ENCODE measurements at places on chromosomes 5 and 9. TPM values are rescaled to one million over a fixed set of nuclear protein-coding genes. Genes with fewer than 3 reads are reported as not detected.

DNA sequence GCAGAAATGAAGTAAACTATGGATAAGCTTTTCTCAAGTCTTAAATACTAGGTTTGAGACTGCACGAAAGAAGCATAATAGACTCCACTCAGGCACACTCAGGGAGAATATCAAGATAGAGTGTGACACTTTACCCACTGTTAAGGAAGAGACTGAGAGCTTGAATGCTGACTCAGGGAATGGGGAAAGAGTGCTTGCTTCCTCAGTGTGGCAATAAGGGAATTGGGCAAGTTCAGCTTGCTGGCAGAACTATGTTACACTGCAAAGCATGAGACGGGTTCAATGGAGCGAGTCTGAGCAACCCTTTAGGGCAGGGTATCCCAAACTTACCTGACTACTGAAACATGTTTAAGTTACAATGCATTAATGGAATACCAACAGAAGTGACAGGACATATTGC is 237.7 kb upstream of the MEF2C start:
- no peak for DNase-seq

SLC4A9 gene
- total RNA-seq, result not detected

DNA sequence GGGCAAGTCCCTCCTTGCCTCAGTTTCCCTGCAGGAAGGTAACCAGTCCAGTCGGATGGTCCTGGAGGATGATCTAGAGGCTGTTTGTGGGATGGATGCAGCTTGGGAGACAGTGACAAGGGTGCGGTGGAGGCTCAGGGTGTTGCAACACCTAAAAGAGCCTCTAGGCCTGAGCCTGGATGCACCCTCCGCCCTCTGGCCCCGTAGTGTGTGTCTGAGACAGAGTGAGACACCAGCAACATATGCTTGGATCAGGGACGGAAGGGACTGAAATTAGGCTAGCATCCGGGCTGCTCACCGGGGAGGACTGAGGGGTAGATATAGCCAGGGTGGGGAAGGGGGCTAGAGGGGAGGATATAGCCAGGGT is 1.1 kb downstream of the CRAT start:
- DNase-seq, result no peak

DNA sequence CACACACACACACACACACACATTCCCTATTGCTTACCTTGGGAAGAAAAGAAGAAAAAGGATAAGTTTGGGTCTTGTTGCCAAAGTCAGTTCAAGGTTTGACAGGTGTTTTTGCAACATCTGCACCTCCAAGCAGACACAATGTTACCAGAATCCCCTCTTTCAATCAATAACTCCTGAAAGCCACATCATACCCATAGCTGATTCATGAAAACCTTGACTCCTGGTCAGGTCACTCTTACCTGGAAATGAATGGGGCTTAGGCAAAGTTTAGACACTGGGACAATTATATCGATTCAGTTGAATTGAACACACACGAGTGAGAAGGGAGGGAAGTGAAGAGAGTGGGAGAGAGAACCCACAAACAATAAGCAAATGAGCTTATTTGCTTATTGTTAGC is 27.0 kb downstream of the IL9 start:
- no peak for DNase-seq

GRCh38 chr9:86788456-86788855 is 158.8 kb downstream of the GAS1 start:
- peak; percentile 4 for DNase-seq

GRCh38 chr5:137647401-137647800 is 88.5 kb downstream of the KLHL3 start:
- DNase-seq, result no peak

DNA sequence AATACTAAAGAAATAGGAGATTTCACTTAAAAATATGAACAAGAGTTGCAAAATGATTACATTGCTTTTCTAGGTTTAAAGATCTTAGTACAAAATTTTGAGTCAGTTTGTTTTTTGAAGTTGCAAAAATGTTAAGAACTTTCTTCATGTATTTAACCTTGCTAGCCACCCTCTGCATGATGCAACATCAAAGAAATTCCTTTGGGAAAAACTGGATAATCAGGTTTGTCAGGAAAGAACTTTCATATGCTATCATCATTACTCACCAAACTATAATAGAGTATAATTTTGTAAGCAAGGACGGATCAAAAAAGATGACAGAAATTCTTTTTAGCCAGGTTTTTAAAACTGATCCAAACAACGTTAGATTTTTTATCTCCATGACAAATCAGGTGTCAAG is 116.9 kb upstream of the MRPS30 start:
- DNase-seq, result no peak

DNA sequence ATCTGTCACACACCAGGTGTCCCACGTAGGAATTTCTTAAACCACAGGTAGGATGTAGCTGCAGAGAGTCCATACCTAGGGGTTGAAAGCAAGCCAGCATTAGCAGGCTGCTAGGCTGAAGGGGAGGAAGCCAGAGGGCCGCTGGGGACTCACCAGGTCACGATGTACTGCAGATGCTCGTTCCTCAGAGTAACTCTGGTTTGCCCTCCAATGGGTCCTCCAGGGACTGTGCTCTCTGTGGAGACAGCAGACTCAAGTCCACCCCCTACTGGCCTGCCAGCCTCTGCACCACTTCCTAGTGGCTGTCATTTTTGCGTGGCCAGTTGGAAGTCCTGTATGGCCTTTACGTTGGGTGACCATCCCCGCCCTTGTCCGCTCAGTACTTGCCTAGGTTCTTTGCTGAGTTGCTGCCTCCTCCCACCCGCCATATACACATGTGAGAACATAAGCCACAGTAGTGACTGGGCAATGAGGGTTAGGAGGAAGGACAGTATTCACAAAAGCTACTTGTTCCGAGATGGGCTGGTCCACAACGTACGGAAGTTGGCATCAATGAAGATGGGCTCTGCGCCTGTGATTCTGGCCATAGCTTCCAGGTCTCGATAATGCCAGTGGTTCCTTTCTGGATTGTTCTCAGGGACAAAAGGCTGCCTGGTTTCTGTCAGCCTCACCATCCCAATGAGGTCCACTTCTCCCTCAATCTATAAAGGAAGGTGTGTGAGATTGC is 4.1 kb downstream of the RPL7A start:
- peak; percentile 54 for DNase-seq

- peak; percentile 70 for DNase-seq
These were observed 4.6 kb upstream of the SAR1B start for GRCh38 chr5:134637116-134637721.

DNA sequence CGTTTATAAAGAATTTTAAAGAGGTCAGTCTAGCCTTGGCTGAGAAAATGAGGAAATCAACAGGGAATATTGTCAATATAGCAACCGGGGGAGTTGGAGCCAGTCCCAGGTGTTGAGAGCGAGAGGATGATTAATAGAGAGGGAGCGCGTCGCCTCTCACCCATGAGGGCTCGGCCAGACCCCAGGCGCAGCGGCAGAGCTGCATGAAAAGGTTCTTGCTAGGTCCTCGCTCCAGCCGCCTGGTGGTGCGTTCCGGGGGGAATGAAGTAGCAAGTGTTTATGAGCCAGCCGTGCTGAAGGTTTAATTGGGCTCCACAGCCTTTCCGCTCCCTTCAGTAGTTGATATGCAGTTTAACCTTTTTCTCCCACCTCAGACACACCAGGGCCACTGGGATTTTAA is 167.3 kb upstream of the IRX1 start:
- DNase-seq, result no peak

All from M059J (cell line).